Suprapubic skin (tissue), 4 donors: ENCODE measurements at places on chromosomes 1 and 21.

DNA sequence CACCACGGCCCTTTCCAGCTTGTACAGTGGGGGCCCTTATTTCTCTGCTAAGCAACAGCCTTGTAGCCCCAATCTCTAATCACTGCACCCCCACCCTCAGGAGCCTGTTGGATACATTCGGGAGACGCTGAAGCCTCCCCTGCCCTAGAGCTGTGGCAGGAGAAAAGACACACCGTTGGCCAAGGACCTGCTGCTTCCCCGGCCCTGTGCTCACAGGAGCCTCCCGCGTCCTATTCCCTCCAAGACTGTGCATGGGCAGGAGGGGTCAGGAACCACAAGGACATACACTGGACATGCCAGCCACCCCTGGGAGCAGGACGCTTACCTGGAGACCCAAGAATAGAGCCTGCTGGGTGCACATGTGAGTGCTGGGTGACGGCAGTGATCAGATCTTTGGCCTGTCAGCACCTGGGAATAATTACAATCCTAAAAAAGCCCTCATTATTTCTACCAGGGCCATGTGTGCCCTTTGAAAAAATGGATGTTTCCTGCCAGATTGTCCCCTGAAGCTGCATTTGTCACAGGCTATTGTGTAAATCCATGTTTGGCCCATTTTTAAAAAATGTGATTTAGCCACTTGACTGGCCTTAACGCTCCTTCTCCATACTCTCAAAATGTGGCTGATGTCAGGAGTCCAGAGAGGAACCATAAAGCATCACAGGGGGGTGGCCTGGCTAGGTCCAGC, 590.6 kb downstream of the MATN1 start:
- H3K4me3 ChIP-seq: no peak overlapping the region
- peaks cover 15% of the 10 kb centered on the region for H3K27me3 ChIP-seq
- no peak for DNase-seq
- no peak overlapping the region for H3K27ac ChIP-seq
- no peaks in the 10 kb centered on the region for H3K4me1 ChIP-seq

GRCh38 chr1:5770981-5771765, 221.1 kb downstream of the NPHP4 start:
- no peak for DNase-seq
- peaks cover 44% of the 10 kb centered on the region for H3K27me3 ChIP-seq
- peak overlapping the region; percentile 16 for H3K4me3 ChIP-seq
- peaks cover 27% of the 10 kb centered on the region for H3K4me1 ChIP-seq
- no peak overlapping the region for H3K27ac ChIP-seq
- no peaks in the 10 kb centered on the region for H3K36me3 ChIP-seq

DNA sequence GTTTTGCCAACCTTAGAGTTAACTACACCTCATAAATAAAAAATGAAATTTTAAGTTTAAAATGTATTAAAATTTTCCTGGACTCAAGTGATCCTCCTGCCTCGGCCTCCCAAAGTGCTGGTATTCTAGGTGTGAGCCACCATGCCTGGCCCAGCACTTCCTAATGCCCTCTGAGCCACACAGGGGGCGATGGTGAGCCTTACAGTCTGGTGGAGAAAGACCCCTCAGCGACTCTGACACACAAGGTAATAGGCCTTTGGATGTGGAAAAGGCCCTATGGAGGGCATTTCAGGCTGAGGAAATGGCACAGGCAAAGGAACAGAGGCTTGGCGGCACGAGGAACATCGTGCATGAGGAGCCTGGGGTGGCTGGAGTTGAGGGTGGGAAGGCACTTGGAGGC, 6.7 kb downstream of the CITED4 start:
- H3K4me1 ChIP-seq: peaks cover 21% of the 10 kb centered on the region
- no peaks in the 10 kb centered on the region for H3K27me3 ChIP-seq
- no peak for DNase-seq

DNA sequence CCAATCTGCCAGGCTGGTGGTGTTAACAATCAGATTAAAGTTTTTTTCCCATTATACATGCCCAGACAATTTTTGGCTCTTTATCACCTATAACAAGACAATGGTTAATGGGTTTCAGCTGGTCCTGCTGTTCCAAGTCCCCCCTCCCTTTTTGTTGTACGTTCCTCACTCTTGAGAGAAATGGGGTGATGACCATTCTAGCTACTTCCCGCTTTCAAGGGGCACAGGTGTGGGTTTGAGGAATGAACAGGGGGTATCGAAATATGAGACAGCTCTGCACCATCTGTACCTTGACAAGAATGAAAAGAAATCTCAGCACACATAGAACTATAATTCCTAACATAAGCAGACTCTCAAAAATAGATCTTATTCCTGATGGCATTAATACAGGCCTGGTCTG, 326.8 kb downstream of the PTPRU start:
- no peaks in the 10 kb centered on the region for H3K4me1 ChIP-seq
- no peak for DNase-seq
- no peaks in the 10 kb centered on the region for H3K36me3 ChIP-seq
- H3K4me3 ChIP-seq: no peak overlapping the region

DNA sequence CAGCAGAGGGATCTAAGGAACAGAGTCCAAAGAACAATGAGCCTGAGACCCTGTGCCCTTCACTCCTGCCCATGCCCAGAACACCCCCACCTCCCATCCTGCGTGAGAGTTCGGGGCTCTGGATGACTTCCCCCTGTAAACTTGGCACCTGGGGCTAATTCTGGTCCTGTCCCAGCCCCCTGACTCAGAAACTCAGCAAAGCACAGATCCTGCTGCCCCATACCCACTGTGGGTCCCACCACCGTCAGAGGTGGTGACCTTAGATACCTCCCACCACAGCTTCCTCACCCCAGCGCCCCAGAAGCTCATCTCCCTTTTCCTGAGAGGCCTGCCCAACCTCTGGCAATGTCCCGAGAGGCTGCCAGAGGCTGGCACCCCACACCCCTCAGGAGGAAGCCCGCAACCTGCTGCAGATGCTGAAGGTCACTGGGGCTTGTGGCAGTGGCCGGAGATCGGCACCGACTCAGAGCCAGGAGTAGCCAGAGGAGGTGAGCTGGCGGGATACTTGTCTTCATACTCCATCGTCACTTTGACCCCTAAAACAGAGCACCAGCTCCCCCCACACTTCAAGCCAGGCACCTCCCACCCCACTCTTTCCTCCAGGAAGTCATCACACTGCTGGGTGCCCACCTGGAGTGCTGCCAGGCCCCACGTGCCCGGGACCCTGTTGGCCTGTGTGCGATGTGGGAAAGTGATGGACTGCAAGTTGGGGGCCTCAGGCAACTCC, 111.6 kb upstream of the IFFO2 start:
- peaks cover 65% of the 10 kb centered on the region for H3K4me1 ChIP-seq
- no peaks in the 10 kb centered on the region for H3K27me3 ChIP-seq
- no peak overlapping the region for H3K4me3 ChIP-seq
- no peak overlapping the region for H3K27ac ChIP-seq
- no peaks in the 10 kb centered on the region for H3K36me3 ChIP-seq

DNA sequence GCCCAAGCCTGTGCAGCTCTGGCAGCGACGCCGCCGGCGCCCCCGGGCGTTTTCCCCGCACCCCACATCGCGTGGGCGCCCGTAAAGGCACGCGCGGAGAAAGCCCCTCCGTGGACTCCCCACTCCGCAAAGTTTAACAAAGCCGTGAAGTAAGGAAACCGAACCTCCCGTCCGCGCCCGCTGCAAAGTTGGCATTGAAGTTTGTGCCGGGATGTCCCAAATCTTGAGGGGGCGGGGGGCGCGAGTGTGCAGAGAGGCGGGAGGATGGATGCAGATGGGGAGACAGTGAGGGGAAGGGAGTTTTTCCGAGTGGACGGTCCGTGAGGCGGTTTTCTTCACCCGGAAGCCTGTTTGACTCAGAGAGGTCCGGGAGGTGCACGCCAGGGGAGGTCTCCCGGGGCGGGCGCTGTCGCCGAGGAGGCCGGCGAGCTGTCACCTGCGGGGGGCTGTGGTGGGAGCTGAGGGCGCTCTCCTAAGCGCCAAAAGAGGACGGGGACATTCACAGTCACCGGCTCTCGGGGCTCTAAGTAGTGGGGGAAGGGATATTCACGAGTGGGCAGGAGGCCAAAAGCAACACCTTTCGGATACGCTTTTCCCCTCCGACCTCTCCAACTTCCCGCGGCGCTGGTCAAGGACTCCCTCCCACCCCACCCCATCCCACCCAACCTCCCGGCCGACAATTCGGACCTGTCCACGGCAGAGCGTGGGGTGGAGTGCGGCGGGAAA, 1.3 kb downstream of the WLS start:
- H3K4me3 ChIP-seq: peak overlapping the region; percentile 74
- peak; percentile 74 for DNase-seq
- H3K27ac ChIP-seq: peak overlapping the region; percentile 81
